ENCODE measurements at places on chromosomes 7 and 10.
A peak's percentile ranks its signal among the peaks of the same experiment; 100 is the strongest.

DNA sequence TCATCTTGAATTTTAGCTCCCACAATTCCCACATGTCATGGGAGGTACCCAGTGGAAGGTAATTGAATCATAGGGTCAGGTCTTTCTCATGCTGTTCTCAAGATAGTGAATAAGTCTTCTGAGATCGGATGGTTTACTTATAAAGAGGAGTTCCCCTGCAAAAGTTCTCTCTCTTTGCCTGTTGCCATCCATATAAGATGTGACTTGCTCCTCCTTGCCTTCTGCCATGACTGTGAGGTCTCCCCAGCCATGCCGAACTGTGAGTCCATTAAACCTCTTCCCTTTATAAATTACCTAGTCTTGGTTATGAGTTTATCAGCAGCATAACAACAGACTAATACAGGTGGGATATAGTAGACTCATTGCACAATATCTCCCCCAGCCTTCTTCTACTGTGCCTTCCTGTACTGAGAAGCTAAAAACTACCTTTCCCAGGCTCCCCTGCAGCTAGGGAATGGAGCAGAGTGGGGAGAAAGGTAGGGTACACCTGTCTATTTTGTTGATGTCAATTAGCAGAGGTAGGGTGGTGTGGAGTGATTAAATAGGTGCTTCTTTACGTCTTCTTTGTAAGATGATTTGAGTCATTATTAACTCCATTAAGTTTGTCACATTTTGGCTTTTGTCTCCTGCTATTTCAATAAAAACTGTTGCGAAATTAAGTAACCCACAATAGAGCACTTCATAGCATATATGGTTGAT is 48.2 kb upstream of the EBLN1 start:
- no peak for DNase-seq

- peak; percentile 57 for DNase-seq
These were observed 2.3 kb downstream of the DENND2A start for GRCh38 chr7:140638173-140638791.

- DNase-seq = no peak
These were observed 182.2 kb downstream of the SORCS1 start for GRCh38 chr10:106982268-106982667.

DNA sequence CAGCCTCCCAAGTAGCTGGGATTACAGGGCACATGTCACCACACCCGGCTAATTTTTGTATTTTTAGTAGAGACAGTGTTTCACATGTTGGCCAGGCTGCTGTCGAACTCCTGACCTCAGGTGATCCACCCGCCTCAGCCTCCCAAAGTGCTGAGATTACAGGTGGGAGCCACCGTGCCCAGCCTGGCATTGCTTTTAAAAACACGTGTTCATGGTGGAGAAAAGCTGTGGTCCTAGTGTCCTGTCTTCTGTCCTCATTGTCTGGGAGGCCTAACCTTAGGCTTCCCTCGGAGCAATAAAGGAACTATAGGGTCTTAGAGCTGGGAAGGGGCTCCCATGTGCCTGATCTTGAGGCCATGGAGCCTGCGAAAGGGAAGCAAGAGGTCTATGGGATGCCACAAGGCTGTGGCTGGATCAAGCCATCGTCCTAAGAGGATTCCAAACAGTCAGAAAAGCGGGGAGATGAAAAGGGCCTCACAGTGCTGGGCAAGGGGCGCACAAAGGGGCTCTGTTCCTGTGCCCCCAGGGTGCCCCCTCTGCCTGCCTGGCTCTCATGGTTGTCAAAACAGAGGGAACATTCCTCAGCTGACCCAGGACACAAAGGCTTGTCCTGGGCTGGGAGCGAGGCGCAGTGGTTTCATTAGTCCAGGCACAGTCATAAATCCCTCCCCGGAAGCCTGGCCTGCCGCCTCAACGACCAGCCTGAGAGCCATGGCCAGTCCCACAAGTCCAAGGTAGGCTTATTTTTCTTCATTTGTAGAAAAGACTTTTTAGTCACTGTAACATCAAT is 106.6 kb upstream of the TNS3 start:
- no peak for DNase-seq

GRCh38 chr7:92720604-92721350 is 115.6 kb downstream of the CDK6 start:
- DNase-seq = no peak

GRCh38 chr7:82566752-82567151 is 123.2 kb upstream of the CACNA2D1 start:
- DNase-seq = no peak

DNA sequence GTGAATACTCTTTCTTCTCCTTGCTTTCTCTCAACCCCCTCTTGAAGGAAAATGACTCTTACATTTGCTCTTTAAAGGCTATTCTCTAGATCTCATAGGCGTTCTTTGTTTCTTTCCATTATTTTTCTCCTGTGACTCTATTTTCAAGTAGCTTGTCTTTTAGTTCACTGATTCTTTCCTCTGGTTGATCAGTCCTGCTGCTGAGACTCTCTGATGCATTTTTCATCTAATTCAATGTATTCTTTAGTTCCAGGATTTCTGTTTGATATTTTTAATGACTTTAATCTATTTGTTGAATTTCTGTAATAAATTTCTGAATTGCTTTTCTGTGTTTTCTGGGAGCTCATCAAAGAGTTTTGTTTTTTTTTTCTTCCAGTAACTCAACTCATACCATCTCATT is 397.7 kb downstream of the CNTNAP2 start:
- no peak for DNase-seq

DNA sequence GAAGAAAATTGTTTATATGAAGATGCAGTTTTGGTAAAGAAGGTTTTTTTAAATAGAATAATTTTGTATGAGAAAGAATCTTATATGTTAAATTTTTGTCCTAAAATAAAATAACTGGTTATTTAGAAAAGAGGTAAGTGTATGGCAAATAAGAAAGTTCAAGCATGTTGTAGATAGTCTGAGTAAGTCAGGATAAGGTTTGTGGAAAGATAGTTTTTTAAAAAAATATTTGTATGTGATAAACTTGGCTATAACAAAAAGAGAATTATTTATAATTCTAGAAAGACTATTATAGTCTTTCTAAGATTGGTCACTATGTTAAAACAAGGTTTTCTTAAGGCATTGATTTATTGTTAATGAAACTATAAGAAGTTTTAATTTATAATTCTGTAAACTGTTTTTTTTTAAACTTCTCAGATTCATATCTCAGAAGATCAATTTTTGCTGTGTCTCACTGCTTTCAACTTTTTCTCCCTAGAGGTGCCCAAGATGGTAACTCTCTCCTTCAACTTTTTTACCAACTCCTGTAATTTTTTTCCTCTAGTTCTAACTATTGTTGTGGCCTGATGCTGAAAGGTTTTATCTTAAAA is 698.6 kb downstream of the CCSER2 start:
- no peak for DNase-seq

DNA sequence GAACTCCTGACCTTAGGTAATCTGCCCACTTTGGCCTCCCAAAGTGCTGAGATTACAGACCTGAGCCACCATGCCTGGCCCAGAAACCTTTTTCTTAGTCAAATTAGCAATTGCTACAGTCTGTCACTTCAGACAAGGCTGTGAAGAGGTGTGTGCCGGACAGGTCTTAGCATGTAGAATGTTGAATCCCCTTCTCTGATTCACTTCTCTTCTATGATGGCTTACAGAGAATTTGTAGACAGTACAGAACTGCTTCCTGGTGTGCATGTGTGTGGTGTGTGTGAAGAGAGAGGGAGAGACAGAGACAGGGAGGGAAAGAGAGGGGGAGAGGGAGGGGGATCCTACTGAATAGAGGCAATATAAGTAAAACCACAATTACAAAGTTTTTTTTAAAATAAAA is 150.4 kb downstream of the PARD3 start:
- DNase-seq = no peak

All from iPS-NIHi11 (cell line).